ENCODE measurements at places on chromosomes 1 and 21.

- DNase-seq: no peak
Observed at GRCh38 chr1:183029591-183030000, 6.4 kb downstream of the LAMC1 start.

DNA sequence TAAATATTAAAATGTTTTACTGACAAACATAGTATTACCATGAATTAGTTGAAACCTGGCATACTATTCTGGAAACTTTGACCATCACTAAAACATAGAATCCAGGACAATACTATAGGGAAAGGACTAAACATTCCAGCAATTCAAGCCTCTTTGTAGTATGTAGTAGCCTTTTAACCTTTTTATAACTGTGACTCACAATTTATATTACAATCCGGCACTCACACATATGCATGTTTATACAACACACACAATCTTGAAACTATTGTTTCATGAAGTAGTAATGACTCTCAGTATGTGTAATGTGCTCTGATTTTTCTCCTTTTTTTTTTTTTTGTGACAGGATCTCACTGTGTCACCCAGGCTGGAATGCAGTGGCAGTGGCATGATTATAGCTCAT lies 64.3 kb downstream of the ANKRD13C start:
- no peak for DNase-seq

DNA sequence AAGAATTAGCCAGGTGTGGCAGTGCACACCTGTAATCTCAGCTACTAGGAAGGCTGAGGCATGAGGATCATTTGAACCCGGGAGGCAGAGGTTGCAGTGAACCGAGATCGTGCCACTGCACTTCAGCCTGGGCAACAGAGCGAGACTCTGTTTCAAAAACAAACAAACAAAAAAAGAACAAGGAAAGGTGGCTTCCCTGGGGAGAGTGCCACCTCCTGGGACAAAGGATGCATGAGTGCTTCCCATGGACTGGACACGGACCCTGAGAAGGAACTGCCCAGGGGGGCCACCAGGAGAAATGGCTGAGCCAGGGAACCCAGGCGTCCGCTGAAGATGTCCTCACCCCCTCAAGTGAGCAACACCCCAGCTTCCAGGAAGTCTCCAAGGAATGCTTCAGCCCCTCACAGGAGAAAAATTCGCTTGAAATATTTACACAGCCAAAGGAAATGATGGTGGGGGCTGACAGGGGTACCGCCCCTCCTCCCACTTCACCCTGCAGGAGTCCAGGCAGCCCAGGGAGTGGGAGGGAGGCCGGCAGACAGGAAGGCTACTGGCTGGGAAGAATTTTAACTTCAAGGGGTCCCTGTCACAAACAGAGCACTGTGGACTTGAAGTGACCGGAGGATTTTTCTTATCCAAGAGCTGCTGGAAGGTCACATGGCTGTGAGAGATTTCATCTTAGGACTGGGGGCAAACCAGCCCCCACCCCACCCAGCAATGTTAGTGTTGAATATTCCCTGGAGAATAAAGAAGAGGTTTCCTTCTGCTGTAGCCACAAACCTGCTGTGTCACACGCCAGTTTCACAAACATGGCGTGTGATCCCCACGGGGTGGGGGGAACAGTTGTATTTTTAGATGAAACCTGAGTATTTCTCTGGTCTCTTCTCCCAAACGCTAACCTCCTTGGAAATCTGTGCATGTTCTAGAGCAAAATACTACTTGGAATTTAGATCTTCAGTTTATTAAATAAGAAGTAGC lies 90.8 kb upstream of the SLC25A33 start:
- no peak for DNase-seq

DNA sequence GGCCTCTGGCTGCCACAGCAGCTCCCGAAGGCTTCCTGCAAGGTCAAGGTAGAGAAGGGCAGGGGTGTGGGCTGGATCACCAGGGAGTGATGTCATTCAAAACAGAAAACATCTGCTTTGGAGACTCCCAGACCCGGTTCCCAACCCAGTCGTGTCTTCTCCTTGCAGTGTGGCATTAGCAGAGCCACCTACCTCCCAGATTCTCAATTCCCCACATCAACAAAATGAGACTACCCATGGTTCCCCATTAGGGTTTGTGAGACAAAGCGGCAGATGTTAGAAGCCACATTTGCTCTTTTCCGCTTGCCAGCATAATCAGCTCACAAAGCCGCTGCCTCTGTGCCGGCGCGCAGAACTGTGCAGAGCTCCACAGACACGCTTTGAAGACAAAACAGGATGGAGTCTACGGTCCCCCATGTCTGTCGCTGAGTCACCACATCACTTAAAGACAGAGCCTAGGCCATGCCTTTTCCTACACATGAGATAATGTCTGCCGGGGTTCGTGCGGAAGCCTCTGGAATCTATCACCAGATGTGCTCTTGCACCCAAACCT lies 12.5 kb downstream of the KIF17 start:
- DNase-seq: no peak

- no peak for DNase-seq
Observed at GRCh38 chr1:6519935-6520671, 28.6 kb upstream of the PLEKHG5 start.

GRCh38 chr1:204714861-204715511 lies 29.4 kb upstream of the LRRN2 start:
- no peak for DNase-seq

GRCh38 chr1:112975336-112975735 lies 19.3 kb upstream of the SLC16A1 start:
- DNase-seq: no peak

DNA sequence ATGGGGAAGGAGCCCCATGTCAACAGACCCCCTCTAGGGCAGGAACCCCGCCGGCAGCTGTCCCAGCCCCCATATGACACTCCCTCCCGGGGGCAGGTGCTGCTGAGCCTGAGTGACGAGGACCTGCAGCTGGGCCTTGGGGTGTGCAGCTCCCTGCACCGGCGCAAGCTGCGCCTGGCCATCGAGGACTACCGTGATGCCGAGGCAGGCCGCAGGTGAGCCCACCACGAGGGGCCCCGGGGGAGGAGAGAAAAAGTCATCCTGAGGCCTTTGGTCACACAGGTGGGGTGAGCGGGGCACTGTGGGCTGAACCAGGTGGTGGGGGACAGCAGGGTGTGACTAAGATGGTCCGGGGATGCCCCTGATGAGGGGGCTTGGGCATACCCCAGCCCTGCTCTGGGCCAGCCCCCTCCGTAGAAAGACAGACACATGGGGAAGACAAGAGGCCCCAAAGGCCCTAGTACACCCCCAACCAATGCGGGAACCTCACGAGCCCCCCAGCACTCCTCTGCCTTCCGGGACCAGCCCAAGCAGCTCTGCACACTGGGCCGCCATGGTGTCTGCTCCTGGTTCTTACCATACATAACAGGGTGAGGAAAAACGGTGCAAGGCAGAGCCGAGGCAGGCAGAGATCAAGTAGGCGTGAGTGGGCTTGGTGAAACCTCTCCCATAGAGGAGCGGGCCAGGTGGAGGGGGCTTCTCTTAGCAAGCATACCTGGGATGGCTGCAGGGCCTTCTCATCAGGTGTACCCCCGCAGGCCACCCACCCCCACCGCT lies 58.6 kb upstream of the TMEM51 start:
- DNase-seq: no peak

- no peak for DNase-seq
Observed at GRCh38 chr1:148160048-148160342, 7.9 kb upstream of the NBPF11 start.

- DNase-seq: no peak
Observed at GRCh38 chr1:232751393-232752140, 53.6 kb upstream of the MAP10 start.

DNA sequence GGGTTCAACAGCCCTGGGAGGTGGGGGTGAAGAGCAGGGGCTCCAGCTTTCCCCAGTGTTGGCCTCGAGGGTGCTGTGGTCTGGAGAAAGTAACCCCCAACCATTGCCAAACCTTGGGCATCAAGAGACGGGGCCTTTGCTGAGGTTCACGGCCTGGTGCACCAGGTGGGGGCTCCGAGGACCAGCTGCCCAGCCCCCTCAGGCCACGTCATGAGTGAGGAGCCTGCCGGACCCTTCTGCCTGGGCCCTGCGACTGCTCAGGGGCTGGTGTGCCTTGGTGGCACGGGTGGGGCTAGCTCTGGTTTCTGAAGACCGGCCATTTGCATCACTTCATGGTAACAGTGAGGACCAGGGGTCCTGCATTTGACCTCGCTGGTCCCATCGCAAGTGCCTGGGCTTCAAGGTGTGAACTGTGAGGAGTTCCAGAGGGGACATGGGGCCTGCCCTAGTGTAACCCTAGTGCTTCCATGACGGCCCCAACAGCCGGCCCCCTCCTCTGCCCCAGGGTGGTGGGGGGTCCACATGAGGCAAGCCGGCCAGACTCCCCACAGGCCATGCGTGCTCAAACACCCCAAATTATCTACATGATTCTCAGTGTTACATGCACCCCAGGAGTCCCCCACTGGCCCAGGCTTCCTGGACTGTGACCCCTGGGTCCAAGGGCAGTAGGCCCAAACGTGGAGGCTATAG lies 13.5 kb downstream of the MORN1 start:
- no peak for DNase-seq

- no peak for DNase-seq
Observed at GRCh38 chr21:36321325-36322082, 1.5 kb downstream of the MORC3 start.

- no peak for DNase-seq
Observed at GRCh38 chr1:109816175-109816811, 52.6 kb upstream of the EPS8L3 start.

- no peak for DNase-seq
Observed at GRCh38 chr1:167635156-167635648, 5.2 kb downstream of the RCSD1 start.

GRCh38 chr1:47841356-47841755 lies 155.8 kb downstream of the TRABD2B start:
- DNase-seq: no peak

GRCh38 chr1:50704126-50704525 lies 255.9 kb downstream of the FAF1 start:
- DNase-seq: no peak

GRCh38 chr21:41160036-41160435 lies 7.9 kb upstream of the BACE2 start:
- DNase-seq: no peak

- DNase-seq: no peak
Observed at GRCh38 chr1:94798054-94798453, 22.1 kb upstream of the SLC44A3 start.

DNA sequence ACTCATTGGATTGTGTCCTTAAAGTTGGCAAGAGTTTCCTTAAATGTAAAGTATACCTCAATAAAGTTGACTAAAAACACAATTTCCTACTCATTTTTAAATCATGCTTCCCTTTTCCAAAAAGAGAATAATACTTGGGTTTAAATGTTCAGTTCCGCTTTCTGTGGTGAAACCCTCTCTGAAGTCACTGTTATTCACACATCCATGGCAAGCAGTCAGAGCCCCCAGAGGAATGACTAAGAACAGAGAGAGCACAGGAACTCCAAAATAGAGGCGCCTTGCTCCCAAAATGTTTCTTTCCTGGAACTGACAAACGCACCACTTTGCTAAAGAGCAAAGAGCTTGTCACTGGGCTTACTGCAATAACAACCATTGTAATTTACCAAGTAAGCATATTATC lies 142.5 kb downstream of the TIAM1 start:
- DNase-seq: no peak

DNA sequence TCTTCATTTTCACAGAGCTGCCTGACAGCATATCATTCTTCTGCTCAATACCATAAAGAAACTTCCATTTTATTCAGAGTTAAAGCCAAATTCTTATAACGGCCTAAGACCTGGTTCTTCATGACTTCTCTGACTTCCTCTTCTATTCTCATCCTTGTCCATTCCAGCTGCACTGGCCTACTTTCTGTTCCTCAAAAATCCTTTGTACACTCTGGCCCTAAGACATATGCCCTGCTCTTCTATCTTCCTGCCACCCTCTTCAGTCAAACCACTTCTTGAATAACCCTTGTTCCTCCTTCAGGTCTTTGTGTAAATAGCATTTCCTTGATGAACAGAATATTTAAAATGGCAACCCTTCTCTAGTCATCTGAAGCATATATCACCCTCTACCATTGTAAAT lies 1338.7 kb upstream of the ADGRL2 start:
- no peak for DNase-seq

DNA sequence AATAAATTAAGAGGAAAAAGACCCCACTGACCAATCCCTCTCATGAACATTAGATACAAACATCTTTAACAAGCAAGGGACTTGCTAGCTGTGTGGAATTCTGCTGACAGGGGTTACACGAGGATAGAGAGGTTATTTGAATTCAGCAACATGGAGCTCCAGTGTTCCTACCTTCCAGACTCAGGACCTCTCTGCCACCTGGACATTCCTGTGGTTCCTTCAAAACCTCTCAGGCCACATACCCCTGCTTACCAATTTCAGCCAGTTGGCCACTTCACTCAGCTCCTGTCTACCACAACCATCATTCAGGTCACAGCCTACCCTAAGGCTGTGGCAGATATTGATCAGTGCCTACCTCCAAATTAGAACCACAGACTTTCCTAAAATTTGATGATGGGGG lies 147.5 kb downstream of the RRAGC start:
- no peak for DNase-seq

GRCh38 chr1:80656641-80657040 lies 1144.1 kb upstream of the ADGRL2 start:
- no peak for DNase-seq

GRCh38 chr21:44748621-44749020 lies 37.2 kb upstream of the TSPEAR start:
- DNase-seq: no peak

DNA sequence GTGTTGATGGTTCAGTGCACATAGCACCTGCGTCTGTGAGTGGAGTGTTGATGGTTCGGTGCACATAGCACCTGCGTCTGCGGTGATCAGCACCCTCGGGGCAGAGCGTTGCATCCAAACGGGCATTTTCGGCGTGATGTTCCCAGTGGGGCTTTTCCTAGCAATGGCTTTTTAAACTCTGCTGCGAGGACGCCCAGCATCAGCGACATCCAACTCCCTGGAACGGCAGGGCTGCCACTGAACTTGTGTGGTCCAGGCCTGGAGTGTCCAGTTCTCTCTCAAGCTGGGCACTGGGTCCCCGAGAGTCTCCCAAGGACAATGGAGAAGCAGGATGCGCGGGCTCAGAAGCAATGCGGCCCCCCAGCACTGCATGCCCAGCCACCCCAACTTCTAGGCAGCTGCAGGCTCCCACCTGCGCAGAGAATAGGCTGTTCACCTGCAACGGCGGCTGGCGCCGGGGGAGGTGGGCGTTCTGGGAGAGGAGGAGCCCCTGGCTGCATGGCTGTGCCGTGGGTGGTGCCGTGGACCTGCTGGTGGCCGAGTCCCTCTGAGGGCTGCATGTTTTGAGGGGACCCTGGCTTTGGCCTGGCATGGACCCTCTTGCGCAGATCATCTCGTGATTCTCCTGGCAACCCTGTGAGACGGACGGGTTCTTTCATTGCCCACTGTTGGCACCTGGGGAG lies 10.1 kb upstream of the C1orf174 start:
- no peak for DNase-seq

DNA sequence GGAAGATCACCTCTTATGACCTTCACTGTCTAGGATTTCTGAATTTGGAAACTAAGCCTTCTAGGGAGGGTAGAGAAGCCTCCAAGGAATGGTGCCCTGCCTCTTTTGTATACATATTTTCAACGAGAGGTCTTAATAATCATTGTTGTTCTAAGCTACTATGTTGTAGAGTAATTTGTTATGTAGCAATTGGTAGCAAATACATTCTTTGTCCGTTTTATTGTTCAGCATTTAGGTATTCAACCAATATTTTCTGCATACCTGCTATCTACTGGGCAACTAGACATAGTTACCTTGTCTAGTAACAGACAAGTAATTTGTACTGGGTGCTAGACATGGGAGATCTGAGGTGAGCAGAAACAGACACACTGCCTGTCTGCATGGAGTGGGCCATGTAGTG lies 20.8 kb upstream of the NCF2 start:
- DNase-seq: no peak

- no peak for DNase-seq
Observed at GRCh38 chr1:242455052-242455361, 69.5 kb downstream of the PLD5 start.
